ENCODE measurements at places on chromosomes 16 and 17.

- peak; percentile 43 for DNase-seq
Observed at GRCh38 chr16:1993731-1994131, 4.0 kb downstream of the SYNGR3 start.

- DNase-seq: no peak
Observed at GRCh38 chr16:12474806-12475410, 328.8 kb downstream of the CPPED1 start.

DNA sequence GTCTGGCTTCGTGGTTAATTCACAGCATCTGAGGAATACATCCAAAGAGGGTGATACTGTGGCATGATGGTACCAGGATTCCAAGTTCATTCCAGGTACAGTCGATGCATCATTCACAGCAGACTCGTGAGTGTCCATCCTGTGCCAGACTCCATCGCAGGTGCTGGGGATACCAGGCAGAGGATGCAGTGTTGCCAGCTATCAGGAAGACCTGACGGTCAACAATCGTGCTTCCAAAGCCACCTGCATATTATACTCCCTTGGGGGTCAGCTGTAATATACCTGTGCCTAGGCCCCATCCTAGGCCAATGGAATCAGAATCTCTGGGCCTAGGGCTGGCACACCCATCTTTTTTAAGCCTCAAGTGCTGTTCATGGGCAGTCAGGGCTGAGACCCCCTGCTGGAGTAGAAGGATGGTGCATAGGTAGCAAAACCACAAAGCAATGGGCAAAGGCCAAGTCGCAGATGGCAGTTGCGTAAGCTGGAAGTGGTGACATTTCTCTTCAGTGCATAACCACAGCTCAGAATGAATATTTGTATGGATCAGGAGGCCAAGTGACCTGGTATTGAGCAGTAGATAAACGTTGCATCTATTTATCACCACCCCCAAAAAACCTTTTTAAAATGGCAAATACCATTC lies 42.9 kb upstream of the C16orf78 start:
- DNase-seq: no peak

DNA sequence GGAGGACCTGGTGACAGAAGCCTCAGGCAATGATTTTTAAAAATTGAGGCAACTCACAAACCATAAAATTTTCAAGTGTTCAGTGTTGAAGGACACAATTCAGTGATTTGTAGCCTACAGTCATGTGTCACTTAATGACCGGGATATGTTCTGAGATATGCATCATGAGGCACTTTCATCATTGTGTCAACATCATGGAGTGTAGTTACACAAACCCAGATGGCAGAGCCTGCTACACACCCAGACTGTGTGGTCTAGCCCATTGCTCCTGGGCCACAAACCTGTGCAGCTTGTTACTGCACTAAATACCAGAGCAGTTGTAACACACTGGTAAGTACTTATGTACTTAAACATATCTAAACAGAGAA lies 1.6 kb downstream of the PRSS41 start:
- peak; percentile 42 for DNase-seq

- DNase-seq: no peak
Observed at GRCh38 chr16:90043526-90043925, 24.3 kb upstream of the DBNDD1 start.

DNA sequence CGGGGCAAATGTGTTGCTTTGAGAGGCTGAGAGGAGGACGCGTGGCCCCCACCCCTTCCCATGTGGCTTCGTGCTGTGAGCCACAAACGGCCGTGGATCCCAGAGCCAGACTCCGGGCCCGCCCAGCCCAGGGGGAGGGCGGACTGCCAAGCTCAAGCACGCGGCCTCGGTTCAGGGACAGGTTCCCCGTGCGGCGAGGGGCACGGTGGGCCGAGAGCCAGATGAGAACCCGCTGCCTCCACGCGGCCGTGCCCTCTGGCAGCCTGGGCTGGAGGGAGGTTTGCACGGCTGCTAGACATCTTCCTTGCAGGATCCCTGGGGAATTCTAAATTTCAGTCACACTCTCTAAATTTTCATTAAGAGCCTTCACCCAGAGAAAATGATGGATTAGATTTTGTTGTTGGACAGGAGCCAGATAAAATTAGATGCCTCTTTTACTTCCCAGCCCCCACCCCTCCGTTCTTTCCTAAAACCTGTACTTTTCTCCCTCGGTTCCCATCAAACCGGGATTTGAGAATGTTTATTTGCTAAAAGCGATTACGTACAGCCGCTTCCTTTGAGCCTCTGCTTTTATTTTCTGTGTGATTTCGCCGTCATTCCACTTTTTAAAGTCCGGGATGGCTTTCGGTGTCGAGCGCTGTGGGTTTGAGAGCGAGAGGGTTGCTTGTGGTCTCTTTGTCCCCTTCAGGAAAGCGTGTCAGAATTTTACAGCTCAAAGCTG lies 25.0 kb upstream of the GNG13 start:
- DNase-seq: no peak

GRCh38 chr17:81842725-81843504 lies 8.1 kb upstream of the PPP1R27 start:
- peak; percentile 88 for DNase-seq

GRCh38 chr17:77596491-77597417 lies 361.7 kb upstream of the TNRC6C start:
- DNase-seq: no peak

DNA sequence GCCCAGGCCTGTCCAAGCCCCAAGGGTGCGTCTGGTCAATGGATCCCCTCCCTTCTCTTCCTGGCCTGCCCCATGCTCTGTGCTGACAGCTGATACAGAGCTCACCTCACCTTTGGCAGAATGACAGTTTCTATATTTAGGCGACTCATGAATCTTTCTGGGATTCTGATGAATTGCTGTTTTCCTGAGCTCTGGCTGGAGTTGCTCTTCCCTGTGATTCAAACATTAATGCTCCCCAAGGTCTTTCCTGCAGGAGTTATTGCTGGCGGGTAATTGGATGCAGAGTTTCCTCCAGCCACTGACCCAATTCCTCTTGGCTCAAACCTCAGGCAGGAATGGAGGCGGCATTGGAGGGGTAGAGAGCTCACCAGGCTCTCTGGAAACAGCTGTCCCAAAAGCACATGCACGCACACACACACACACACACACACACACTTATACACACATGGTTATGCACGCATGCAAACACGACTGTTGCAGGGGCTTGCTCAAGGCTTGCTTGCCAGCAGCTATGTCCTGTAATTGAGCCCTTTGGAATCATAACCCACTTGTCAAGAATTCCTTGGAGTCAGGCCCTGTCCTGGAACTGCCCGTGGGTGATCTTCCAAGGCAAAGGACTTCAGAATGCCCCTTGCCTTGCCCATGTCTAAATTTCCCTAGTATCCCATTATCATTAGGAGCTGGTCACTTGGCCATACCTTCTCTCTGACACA lies 128.8 kb downstream of the ASIC2 start:
- peak; percentile 37 for DNase-seq

- DNase-seq: no peak
Observed at GRCh38 chr17:52049051-52049450, 109.5 kb downstream of the CA10 start.

GRCh38 chr17:4948931-4949320 lies 596 bp upstream of the PFN1 start:
- peak; percentile 85 for DNase-seq

DNA sequence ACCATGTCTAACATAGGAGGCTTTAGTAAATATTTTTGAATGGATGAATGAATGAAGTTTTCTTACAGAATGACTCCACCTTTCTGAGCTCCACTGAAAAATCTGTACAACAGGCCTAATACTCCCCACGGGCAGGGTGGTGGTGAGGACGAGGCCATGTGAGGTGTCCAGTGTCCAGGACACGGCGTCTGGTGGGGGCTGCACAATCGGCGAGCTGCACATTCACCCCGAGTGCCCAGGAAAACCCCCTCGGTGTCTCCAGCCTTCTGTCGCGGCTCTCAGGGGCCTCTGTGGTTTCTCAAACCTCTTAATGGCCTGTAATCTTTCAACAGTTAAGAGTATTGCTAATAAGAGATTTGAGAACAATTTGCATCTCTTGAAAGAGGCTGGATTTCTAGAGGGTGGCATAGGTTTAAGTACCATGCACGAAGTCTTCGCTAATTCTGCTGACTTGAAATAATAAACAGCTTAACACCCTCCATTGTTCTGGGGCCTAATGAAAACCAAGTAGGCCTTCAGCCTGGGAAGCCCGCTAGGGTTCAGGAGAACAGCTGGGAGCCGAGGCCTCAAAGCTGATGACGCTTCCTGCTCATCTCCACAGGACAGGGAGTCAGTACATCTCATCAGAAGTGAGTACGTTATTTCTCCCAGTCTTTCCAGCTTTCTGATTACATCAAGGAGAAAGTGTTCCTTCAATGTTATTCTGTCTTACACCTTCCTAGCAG lies 304.6 kb upstream of the FOXF1 start:
- DNase-seq: no peak

- no peak for DNase-seq
Observed at GRCh38 chr17:7294614-7295153, at the start of gene YBX2. YBX2 (minus strand) TSS chr17:7294639; CDS start chr17:7294500, 139 bp downstream.

DNA sequence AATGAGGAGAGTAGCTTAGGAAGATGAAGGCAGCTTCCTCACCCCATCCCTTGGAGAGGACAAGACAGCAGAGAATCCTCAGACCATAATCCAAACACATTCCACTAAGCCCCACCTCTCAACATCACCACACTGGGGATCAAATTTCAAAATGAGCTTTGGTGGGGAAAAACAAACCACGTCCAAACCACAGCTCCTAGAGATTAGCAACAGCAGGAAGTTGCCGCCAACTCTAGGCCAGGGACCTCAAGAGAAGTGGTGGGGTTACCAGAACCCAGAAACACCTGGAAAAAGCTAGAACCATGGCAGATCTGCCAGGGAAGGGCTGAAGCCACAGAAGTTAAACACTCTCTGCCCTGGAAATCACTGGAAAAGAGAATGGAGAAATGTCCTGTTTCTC lies 571.6 kb downstream of the HS3ST4 start:
- DNase-seq: no peak

DNA sequence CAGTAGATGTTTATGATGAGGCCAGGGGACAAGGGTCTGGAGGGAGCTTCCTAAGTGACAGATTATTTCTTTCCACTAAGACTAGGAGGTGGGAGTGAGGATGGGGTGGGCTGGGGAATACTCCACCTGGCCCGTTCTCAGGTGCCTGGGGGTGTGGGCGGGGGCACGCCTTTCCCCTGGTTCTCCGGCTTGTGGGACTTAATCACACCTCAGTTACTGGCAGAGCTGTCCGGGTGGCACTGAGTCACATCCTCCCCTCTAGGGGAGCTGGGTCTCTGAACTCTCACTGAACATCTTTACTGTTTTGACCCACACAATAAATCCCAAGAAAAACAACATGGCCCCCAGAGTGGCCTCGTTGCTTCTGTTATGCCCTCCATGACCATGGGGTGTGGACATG lies 332.8 kb downstream of the MAF start:
- no peak for DNase-seq

DNA sequence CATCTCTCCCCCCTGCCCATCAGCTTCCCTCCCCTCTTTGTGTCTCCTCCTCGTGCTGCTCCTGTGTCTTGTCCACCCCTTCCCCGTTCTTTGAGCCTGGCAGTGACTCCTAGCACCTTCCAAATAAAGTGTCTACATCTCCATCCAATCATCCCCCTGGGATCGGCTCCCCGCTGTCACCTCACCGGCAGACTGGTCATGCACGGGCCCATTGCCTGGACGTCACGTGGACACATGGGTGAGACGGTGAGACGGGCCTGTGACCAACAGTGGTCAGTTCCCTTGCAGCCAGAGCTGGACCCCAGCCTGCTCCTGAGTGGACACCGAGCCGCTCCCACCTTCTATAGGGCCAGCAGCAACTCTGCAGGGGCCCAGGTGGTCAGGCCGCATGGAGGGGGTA lies 46.4 kb downstream of the COTL1 start:
- DNase-seq: no peak

DNA sequence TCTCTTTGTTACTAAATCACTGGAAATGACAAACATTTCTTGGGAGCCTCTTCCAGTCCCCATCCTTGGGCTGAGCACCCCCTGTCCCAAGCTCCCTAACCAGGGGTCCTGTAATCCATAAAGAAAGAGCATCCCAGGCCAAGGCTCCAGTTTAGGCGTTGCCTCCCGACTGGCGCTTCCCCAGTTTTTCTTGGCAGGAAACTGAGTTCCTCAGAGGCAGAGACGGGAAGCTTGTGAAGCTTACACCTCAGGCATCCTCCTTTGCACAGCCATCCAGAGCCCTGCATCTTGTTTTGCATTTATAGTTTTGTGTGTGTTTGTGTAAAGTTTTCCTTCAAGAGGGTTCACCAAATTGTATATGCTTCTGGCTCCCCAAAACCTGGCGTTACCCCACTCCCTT lies 7.1 kb downstream of the COPZ2 start:
- peak; percentile 43 for DNase-seq

GRCh38 chr16:2324296-2324859 lies 16.1 kb downstream of the ABCA3 start:
- DNase-seq: no peak

- peak; percentile 26 for DNase-seq
Observed at GRCh38 chr16:80527297-80527696, 13.5 kb upstream of the DYNLRB2 start.

DNA sequence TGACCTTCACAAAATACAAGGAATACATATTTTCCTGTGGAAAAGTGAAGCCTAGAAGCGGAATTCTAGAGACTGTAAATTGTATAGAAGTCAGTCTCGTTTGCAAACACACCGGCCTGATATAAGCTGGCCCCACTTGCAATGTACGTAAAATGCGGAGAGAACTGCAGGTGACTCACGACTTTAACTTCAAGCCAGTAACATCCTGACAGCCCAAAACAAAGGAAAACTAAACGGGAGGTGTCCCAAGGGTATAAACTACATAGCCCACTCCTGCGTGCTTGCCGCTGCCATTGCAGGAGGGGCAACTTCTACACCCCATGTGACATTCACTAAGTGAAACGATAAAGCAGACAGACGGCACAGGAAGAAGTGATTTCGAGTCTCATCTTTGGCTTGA lies 101.6 kb downstream of the CYTH1 start:
- DNase-seq: no peak

DNA sequence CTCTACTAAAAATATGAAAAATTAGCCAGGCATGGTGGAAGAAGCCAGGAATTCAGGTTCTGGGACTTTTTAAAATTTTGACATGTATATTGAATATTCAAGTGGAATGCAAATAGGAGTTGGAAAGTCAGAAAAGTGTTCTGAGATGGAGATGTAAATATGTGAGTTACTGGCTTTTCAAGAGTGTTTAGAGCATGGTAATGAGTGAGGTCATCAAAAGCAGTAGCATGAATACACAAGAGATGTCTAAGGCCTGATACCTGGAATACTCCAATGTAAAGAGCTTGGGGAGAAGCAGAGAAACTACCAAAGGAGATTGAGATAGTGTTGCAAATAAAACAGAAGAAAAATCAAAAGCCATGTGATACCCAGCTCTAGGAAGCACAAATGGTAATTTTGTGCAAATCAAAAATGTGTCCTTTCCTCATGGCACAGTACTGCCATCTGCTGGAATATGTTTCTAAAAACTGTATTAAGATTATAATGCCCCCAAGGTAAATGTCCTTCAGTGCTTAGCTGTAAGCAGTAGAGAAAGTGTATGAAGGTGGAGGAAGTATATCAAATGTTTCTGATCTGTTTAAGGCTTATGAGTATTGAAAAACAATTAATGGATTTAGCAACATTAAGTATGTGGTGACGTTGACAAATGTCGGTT lies 908.4 kb downstream of the KCNJ18 start:
- DNase-seq: peak; percentile 19

GRCh38 chr16:22053921-22054341 lies 38.4 kb upstream of the VWA3A start:
- DNase-seq: no peak
